CD8-positive, alpha-beta memory T cell (primary cell): ENCODE measurements at places on chromosomes 6 and 20. TPM values are rescaled to one million over a fixed set of nuclear protein-coding genes. Genes with fewer than 3 reads are reported as not detected.
A peak's percentile ranks its signal among the peaks of the same experiment; 100 is the strongest.

DNA sequence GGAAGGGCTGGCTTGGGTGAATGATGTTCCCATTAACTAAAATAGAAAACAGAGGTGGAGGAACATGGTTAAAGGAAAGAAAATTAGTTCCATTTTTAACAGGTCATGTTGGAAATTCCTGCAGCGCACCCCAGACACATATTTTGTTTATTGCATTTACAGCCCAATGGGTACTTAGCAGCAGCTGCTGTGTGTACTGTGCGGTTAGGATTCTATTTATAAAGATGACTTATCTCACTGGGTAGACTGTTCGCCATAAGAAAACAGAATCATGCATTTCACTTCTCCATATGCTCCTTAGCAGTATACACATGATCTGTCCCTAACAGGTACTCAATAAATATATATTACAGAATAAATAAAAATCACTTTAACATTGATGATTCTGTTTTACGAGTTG lies 135.8 kb downstream of the SLC35F1 start:
- DNase-seq, result no peak

TFAP2C gene
- total RNA-seq, result not detected

DNA sequence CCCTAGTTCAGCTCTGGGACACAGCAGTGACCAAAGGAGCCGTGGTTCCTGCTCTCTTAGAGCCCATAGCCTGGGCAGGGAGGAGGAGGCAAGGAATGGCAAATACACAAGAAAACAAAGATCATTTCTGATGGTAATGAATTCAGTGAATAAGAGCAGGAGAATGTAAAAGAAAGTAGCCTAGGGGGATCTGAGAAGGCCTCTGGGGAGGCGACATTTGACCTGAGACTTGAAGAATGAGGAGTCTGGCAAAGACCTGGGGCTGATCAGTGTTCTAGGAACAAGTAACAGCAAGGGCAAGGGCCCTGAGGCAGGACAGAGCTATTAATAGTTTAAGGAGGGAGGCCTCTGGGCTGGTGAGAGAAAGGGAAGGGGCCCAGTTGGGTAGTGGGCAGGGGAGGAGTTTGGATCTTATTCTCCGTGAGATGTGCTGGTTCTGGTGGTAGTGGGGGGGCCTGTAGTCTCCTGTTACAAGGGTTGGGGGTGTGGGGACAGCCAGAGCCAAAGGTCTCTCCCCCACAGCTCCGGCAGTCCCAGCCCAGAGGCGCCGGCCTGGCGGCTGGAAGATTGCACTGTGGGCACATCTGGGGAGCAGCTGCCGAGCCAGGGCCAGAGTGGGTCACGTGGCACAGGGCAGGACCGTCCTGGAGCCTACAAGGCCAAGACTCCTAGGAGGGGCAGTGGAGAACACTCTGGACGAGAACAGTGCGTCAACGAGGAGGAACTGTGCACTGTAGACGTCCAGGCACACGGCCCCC lies 9.3 kb upstream of the ID1 start:
- no peak for DNase-seq

DNA sequence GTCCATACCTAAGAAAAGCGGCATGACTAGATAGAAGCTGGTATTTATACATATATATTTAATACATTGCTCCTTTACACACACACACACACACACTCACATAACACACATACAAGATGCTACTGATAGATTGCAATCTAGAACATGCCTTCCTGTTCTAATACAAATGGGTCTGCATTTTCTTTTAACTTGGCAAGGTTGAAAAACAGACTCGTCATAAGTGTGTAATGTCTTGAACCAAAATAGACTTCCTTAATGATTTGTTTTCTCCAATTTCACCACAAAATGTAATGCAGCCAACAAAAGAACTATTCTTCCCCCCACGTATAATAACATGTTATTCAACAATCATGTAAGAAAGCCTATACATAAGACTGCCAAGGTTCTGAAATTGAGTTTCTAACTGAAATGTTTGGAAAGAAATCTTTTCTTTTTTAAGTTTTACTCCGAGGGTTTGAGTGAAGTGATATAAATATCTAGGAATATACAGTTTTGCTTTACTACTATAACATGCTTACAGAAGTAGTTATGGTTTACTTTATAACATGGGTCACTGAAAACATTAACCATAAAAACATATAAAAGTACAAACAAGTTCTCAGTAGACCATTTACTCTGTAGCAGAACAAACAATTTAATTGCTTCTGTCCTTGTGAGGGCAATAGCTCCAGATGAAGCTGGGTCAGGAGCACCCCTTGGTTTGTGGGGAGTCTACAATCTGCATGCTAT lies 207.5 kb downstream of the FOXC1 start:
- no peak for DNase-seq

DNMT3B gene
- 1.00 TPM for total RNA-seq

RIMS1 gene
- total RNA-seq, result not detected

- DNase-seq, result no peak
Observed at GRCh38 chr20:19074828-19075516, 137.5 kb upstream of the SLC24A3 start.

ETV7 gene
- total RNA-seq, result 0.61 TPM

GRCh38 chr6:22320750-22321149 lies 23.9 kb upstream of the PRL start:
- DNase-seq, result no peak

HLA-DRB1 gene
- 26.1 TPM for total RNA-seq

ANKEF1 gene
- total RNA-seq, result 2.6 TPM

- peak; percentile 59 for DNase-seq
Observed at GRCh38 chr6:137415127-137415833, 78.9 kb downstream of the OLIG3 start.

RAET1L gene
- not detected for total RNA-seq

DNA sequence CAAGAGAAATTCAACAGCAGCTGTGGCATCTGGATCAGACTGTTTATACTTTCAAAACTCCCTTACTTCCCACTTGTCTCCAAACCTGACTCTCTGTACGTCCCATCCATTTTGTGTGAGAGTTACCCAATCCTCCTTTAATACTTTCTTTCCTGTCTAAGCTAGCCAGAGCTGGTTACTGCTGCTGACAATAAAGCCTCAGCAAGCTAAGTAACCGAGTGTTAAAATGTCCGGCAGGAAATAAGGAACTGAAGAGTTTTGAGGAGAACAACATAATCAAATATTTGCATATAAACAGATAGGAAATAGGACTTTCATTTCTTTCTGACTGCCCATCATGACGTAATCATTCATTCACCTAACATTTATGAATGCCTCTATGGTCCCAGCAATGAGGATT lies 11.6 kb downstream of the TMEM30A start:
- DNase-seq, result no peak

DNA sequence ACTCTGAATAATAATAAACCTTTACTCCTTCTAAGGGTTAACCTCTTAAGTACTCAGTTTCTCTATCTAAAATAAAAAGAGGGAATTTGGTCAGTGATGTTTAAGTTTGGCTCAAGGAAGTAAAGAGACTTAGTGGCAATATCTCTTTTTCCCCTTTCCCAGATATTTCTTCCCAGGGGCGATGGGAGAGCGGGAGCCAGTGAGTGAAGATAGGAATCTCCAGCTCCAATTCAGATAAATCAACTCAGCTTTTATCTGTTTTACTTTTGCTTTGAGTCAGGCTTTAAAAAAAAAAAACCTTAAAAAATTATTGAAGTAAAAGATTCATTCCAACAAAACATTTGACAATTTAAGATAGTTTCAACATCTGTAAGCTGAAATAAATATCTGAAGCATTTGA lies 45.4 kb upstream of the SNRPB2 start:
- no peak for DNase-seq

- DNase-seq, result no peak
Observed at GRCh38 chr20:37936451-37936850, 33.5 kb downstream of the VSTM2L start.

DNA sequence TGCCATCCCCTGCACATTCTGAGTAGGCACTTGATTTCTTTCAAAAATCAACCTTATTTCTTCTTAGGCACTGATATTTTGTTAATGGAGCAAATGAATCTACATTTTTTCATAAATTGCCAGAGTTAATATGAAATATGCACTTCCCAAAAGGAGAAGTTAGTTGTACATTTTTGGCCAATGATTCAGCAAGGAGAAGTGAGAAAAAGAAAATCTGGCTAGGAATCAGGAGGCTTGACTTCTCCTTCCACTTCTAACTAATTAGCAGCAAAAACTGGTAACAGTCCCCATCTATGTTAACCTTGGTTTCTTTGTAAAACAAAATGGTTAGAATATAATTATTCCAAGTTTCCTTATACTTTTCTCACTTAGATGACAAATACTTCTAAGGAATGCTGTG lies 7.0 kb upstream of the DSE start:
- DNase-seq, result no peak

DNA sequence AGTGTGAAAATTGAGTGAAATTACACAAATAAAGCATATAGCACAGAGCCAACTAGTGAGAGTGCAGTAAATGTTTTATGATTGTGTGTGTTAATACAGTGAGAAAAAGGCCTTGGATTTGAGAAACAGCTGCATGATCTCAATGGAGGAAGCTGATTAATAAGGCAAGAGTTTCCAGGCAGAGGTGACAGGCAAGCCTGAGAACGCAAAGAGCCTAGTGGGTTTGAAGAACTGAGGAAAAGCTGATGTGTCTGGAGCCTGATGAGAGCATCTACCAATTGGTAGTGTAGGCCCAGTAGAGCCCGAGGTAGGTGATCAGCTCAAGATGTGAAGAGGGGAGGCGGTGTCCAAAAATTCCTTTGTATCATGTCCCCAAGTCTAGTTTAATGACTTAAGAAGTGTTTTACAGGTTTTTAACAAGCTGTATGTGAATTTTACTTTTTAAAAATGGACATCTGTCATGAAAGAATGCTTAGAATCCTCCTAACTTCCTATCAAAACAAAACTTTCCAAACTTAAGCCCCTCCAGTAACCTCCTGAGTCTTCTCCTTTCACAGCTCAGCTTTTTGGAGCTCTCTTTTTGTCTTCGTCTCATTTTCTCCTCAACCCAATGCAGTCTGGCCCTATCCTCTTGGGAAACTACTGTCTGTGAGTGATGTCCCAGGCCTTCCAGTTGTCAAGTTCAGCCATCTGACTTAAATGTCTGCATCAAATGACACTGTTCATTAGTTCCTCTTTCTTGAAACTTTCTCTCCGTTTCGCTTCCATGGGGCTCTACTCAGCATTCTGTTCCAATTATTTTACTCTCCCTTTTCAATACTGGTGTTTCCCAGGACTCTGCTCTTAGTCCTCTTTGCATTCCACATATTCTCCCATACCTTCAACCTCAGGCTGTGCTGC lies 1.2 kb downstream of the CDC40 start:
- no peak for DNase-seq

SNRNP48 gene
- 15.0 TPM for total RNA-seq

DNA sequence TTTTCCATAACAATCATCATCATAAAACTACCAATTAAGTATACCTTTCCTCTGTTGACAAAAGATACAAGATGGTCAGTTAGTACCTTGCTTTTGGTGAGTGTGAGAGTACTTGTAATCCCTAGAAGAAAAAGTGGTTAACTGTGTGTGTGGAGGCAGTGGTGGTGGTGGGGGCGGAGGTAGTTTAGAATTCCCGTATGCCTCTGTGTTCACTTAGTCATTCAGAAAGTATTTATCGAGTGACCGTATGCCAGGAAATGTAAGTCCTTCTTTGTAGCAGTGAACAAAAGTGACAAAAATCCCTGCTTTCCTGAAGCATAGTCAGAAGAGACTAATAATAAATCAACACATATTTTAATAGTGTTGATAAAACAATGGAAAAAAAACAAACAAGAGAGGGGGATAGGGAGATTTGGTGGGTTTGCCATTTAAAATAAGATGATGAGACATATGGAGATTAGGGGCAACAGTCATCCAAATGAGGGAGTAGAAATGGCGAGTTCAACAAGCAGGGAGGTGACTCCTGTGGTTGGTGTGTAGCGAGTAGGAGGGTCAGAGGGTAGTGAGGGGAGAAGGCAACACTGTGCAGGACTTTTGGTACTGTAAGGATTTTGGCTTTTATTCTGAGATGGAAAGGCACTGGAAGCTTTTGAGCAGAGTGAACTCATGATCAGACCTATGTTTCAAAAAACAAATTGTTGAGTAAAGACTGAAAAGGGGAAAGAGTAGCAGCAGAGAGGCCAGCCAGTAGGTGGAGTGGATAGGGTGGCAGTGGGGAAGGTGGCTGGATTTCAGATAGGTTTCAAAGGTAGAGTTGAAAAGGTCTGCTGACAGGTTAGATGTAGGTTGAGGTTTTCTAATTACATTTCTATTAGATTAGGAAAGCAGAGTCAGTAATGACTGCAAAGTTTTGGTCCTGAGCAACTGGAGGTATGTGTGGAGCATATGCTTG lies 40.3 kb upstream of the SIM1 start:
- no peak for DNase-seq

SLC17A2 gene
- not detected for total RNA-seq

DNA sequence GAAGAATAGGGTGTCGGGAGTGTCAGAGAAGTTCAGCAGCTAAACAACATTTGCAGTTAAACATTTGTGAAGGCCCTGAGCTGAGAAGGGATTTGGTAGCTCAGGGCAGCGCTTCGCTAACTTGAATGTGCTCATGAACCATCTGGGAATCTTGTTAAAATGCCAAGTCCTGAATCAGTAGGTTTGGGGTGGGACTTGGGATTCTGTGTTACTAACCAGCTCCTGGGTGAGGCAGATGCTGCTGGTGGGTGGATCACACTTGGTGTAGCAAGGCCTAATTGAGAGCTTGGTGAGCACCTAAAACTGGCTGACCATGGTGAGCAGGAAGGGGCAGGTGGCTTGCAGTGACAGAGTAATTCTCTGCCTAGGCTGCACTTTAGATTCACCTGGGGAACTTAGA lies 5.9 kb downstream of the PTPRA start:
- no peak for DNase-seq

DNA sequence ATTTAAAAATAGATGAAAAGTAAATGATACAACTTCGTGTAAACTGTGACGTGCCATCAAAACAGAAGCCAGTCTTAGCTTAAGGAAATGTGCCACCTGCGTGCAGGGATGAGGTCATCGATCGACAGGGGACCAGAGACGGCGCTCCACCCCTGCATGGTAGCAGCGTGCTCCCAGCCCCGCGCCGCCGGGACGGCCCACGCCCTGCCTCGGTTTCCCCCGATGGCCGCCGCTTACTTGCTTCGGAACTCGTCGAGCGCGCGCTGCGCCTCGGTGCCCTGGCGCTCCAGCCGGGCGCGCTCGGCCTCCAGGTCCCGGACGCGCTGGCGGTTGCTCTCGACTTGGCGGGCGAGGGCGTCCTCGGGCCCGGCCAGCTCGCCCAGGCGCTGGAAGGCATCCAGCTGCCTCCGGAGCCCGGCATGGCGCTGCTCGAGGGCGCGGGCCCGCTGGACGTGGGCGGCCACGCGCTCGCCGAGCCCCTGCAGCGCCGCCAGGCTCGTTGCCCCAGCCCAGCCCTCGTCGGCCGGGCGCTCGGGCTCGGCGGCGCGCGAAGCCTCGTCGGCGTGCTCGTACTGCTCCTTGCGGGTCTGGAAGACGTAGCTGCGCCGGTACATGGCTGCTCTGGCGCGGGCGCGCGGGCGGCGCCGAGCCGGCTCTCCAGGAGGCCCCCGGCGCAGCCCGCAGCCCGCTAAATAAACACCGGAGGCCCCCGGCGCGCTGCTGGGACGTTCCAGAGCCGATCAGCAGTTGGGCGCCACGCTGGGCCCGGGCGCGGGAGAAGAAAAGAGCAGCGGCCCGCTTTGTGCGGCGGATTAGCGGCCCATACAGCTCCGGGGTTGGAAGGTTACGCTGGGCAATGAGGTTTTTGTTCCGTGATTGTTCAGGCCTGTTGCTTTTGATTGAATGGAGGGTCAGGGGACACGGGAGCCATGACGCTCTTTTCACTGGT lies at the start of gene BFSP1:
Gene BFSP1 (minus strand): TSS at position 664 of the 949 bp plus-strand sequence. CDS start 50 bp downstream, at position 614.
- no peak for DNase-seq

HLA-DRA gene
- 39.1 TPM for total RNA-seq

- DNase-seq, result no peak
Observed at GRCh38 chr6:38302081-38302480, 337.6 kb downstream of the BTBD9 start.
